ENCODE measurements at places on chromosomes 13 and 19.

DNA sequence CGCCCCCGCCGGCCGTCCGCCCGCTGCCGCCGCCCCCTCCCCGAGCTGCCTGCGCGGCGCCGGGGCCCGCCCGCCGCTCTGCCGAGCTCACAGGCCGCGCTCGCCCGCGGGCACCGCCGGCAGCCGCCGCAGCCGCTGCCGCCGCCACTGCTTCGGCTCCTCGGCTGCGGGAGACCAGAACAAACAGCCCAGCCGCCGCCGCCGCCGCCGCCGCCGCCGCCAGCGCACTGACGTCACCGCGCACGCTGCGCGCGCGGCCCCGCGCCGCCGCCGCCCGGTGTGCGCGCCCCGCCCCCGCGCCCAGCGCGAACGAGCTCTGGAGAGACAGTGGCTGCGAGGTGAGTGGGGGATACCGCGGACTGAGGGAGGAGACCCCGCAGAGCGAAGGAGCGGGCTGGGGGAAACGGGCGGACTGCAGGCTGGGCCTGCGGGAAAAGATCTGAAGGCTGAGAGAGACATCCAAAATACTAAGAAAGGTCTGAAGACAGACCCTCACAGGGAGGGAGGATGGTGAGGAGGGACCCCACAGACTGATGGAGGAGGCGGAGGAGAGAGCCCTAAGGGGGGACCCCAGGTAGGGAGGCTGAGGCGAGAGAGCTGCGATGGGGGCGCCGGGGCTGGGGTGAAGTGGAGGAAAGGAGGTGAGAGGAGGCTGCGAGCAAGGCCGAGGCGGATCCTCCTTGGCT, at the start of gene BRD4:
Gene BRD4, minus strand, starts transcription at position 229 of the 686 bp plus-strand sequence. CDS start 59,440 bp downstream, outside the sequence.
- peak; percentile 44 for DNase-seq

GRCh38 chr13:110121422-110122083, 185.4 kb downstream of the COL4A1 start:
- no peak for DNase-seq

GRCh38 chr13:43205416-43205815, 182.0 kb downstream of the DNAJC15 start:
- no peak for DNase-seq

DNA sequence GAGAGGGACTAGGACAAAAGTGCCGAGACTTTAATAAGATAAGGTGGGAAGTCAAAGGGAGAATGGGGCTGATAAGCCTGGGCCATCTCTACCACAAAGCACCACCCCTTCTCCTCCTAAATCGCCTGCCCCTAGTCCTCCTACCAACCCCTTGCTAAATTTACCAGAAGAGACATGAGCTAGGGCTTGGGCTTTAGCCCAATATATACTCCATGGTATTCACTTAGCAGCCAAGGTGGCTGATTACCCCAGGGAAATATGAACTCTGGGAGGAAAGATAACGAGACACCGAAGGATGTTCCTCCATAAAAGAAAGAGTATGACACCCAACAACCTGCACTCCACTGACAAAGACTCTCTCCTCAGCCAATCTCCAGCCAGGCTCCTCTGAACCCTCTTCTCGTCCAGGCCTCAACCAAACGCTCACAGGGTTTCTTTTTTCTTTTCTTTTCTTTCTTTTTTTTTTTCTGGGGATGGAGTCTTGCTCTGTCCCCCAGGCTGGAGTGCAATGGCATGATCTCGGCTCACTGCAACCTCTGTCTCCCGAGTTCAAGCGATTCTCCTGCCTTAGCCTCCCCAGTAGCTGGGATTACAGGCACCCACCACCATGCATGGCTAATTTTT, 610.2 kb downstream of the UQCRFS1 start:
- DNase-seq: no peak

GRCh38 chr19:54662730-54663129, at the start of gene LILRB4:
Gene LILRB4, plus strand, starts transcription at chr19:54662985. Its CDS starts 49 bp downstream, at chr19:54663034.
- DNase-seq: no peak

DNA sequence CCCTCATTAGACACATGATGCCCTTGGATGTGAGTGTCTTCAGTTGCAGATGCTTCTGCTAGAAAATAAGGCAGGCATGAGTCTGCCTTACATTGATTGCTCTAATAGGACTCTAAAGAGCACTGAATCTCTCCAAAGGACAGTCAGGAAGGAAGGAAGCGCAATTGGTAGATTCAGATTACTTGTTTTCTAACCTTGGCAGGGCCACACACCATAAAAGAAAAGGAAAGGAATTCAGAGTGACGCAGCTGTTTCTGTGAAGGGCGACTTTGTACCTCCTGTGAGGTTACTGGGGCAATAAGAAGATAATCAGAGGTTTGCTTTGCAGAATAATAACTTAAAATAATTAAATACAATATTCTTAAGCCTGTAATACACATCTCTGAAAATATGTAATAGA, 48.0 kb downstream of the FRY start:
- DNase-seq: no peak

- peak; percentile 56 for DNase-seq
Measured at GRCh38 chr13:32045982-32046785, 14.6 kb downstream of the FRY start.

DNA sequence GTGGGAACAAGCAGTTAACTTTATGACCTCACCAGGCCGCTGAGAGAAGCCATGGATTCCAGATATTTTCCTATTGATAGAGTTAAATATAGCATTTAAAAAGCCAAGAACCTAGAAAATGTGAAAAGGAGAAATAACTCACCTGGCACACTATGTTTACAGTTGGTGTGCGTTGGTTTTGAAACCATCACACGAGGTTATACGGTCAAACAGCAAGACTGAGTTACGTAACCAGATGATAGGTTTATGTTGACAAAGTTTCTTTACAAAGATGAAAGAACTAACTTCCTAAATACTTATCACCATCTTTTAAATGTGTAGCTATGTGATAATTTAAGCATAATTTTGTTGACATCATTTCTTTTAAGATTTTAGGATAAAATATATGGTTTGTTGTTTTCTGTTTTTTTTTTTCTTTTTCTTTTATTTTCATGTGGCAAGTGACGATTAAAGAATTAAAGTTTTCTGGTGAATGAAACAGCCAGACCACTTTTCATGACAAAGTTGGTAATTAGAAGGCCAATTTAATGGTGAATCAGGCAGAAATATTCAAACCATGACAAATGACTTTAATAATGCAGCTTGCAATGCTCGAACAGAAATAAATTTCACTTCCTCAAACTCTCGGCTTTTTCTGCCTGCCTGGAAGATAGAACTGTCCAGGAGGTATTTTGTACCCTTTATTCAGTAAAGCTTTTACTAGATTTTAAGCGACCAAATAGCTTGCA, 339.1 kb upstream of the OBI1 start:
- DNase-seq: no peak

- DNase-seq: no peak
Measured at GRCh38 chr19:30229525-30230174, 142.5 kb upstream of the ZNF536 start.

GRCh38 chr19:7083076-7083956, 13.8 kb downstream of the ZNF557 start:
- no peak for DNase-seq

DNA sequence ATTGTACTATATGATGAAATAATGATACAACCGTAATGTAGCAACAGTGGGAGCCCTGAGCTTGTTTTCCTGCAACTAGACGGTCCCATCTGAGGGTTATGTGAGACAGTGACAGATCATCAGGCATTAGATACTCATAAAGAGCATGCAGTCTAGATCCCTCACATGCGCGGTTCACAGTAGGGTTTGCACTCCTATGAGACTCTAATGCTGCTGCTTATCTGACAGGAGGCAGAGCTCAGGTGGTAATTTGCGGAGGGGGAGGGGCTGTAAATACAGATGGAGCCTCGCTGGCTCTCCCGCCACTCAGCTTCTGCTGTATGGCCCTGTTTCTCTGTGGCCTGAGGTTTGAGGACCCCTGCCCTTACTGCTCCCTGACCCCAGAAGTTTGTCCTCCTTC, 13.7 kb downstream of the EPHX3 start:
- DNase-seq: no peak

DNA sequence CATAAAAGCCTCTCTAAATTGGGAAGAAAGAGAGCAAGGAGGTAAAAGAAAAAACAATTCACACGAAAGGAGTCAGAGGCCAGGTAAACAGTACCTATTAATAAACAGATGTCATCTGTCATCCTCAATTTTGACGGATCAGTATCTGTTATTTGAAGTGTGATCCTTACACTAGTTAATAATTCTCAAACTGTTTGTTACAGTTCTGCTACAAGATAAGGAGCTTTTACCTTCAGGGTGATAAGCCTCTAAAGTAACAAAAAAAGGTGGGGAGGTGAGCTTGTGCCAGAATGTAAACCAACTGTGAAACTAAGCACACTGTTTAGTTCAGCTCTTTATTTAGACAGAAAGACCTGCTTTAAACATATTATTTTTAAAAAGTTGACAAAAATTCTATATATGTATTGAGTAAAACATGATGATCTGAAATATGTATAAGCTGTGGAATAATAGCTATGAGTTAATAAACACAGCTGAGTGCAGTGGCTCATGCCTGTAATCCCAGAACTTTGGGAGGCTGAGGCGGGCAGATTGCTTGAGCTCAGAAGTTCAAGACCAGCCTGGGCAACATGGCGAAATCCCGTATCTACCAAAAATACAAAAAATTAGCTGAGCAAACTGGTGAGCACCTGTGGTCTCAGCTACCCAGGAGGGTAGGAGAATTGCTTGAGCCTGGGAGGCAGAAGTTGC, 48.4 kb upstream of the EBPL start:
- no peak for DNase-seq

GRCh38 chr13:40024967-40025714, 369.7 kb downstream of the COG6 start:
- DNase-seq: no peak

Measured in SW480 (cell line).